ENCODE measurements at places on chromosomes 3 and 15. TPM values are rescaled to one million over a fixed set of nuclear protein-coding genes. Genes with fewer than 3 reads are reported as not detected.

Gene CELSR3
- 19.3 TPM for total RNA-seq

Gene KIF23
- total RNA-seq, result 36.0 TPM

Gene CAPN3
- total RNA-seq, result 4.3 TPM

GRCh38 chr3:141660614-141660947, 77.5 kb upstream of the RNF7 start:
- DNase-seq, result no peak

DNA sequence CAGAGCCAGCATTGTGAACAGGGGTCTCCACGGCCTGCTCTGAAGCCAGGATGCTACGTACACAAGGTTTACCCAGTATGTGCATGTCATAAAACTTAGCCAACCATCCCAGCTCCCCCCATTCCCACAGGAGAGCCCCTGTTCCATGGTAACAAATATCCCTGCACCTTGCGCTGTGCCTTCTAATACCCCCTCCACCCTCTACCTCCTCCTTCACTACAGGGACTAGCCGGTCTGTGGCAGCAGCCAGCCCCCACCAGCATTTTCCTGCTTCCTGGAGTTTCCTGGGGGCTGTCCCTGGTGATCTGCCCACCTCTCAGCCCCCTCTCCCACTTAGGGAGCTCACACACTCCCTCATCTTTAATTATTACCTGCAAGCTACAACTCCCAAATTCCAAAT, 20.4 kb downstream of the ACSBG1 start:
- no peak for DNase-seq

DNA sequence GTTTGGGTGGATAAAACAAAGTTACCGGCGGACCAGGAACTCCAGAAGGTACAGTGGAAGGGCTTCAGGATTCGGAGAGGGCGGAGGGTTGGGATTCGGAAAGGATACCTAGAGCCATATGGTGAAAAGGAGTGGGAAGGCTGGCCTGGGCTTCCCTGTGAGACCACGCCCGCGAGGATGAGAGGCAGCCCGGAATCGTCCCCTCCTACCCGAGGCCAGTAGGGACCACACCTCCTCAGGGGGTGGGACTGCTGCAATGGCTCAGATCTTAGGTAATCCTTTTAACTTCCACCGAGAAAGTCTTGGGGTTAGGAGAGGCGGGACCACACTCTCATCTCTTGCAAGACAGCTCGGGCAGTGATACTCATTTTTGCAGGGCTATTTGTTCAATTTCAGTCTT, 511.3 kb downstream of the OCA2 start:
- DNase-seq, result no peak

DNA sequence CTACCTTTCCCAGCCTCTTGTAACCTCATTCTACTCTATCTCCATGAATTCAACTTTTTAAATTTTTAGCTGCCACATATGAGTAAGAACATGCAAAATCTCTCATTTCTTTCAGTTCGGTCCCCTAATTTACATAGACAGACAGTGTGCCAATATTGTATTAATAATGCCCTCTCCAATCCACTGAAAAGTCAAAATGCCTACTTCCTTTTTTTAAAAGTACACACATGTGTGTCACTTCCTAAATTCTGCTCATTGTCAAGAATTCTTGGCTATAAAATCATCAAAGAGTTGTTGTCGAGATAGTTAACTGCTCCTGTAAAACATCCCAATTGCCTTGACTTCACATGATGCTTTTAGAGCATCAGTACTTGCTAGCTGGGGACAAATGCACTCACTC, 84.2 kb upstream of the IL12A start:
- no peak for DNase-seq

- no peak for DNase-seq
Observed at GRCh38 chr3:177934001-177934891, 602.0 kb upstream of the KCNMB2 start.

DNA sequence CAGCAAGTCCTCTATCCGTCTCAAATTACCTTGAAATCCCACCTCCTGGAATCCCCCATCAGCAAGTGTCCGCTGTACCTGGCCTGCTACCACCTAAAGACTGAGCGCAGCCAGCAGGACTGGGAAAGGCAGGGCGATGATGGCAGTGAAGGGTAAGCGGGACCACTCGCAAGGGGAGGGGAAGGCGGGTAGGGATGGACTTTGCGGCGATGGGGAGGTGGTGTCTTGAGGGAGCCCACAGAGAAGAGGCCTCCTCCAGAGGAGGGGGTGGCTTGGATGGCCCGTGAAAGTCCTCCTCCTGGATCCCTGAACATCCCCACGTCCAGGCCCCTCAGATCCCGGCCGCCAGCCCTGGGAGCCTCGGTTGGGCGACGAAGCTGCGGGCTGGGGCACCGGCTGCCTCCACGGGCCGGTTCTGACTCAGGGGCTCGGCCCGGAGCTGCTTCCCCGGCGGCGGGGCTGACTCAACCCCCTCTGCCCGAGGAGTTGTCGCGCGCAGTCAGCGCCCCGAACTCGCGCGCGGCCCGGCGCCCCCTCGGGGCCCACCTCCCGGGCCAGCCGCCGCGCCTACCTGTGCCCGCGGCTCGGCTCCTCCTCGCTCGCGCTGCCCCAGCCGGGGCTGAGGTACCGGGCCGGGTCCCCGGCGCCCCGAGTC, 512 bp downstream of the LARP6 start:
- no peak for DNase-seq
